Lower lobe of right lung (tissue), 2 donors: ENCODE measurements at places on chromosomes 7 and 10. TPM values are rescaled to one million over a fixed set of nuclear protein-coding genes. Genes with fewer than 3 reads are reported as not detected.

DNA sequence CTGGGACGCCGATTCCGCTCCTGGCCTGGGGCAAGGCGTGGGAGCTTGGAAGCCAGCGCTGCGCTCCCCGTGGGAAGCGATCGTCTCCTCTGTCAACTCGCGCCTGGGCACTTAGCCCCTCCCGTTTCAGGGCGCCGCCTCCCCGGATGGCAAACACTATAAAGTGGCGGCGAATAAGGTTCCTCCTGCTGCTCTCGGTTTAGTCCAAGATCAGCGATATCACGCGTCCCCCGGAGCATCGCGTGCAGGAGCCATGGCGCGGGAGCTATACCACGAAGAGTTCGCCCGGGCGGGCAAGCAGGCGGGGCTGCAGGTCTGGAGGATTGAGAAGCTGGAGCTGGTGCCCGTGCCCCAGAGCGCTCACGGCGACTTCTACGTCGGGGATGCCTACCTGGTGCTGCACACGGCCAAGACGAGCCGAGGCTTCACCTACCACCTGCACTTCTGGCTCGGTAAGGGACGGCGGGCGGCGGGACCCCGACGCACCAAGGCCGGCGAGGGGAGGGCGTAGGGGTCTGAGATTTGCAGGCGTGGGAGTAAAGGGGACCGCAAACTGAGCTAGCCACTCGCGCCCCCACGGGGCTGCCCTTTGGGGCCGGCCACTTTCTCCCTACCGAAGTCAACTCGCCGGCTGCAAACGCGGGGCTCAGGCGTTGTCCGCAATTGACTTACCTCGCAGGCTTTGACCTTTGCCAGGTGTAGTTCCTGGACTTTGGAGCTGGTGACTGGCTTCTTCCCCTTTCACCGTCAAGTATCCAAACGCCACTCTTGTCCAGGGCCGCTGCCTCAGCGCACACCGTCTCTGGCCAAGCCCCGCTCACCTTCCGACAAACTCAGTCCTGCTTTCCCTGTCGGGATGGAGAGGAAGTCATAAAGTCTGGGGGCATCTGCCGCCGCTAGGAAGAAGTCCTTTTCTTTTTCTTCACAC, at the start of gene SCIN:
TSS of gene SCIN (plus strand) at position 187 of the 928 bp plus-strand sequence. CDS start at position 254, 67 bp downstream.
- DNase-seq, result peak; percentile 68
- H3K36me3 ChIP-seq, result no peaks in the 10 kb centered on the region
- H3K27ac ChIP-seq, result peak within 1 kb of the TSS; percentile 66
- H3K4me3 ChIP-seq, result peak within 1 kb of the TSS; percentile 53
- peaks cover 15% of the 10 kb centered on the region for H3K4me1 ChIP-seq
- H3K27me3 ChIP-seq, result peaks cover 26% of the 10 kb centered on the region

- H3K4me1 ChIP-seq, result no peaks in the 10 kb centered on the region
- no peak for DNase-seq
- peaks cover 73% of the 10 kb centered on the region for H3K36me3 ChIP-seq
- no peak overlapping the region for H3K27ac ChIP-seq
- no peaks in the 10 kb centered on the region for H3K27me3 ChIP-seq
Measured at GRCh38 chr7:44400033-44400511, 74.7 kb upstream of the CAMK2B start.

DNA sequence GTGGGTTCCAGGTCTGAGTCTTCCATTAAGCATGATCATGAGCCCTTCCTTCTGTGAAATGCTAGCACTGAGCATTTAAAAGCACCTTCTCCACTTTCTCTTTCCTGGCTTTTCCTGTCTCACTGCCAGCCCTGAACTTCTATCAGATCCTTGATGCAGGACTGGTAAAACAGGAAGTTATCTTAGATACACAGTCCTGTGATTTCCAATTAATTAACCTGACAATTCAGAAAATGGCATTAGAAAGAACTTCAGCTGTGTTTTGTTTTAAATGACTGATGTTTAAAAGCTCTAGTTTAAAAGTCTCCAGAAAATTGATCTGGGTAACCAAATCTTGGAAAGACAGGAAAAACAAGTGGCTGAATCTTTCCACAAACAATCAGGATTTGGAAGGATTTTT, 79.0 kb upstream of the MACROH2A2 start:
- H3K27ac ChIP-seq, result no peak overlapping the region
- H3K4me1 ChIP-seq, result no peaks in the 10 kb centered on the region
- H3K4me3 ChIP-seq, result no peak overlapping the region
- no peak for DNase-seq
- no peaks in the 10 kb centered on the region for H3K36me3 ChIP-seq
- H3K27me3 ChIP-seq, result no peaks in the 10 kb centered on the region

GRCh38 chr7:120864141-120864900, 6.4 kb upstream of the TSPAN12 start:
- H3K36me3 ChIP-seq, result no peaks in the 10 kb centered on the region
- no peaks in the 10 kb centered on the region for H3K4me1 ChIP-seq
- H3K4me3 ChIP-seq, result no peak overlapping the region
- no peak for DNase-seq
- no peaks in the 10 kb centered on the region for H3K27me3 ChIP-seq

The FBXO24 gene
- total RNA-seq, result 0.74 TPM

The ADCY1 gene
- 2.4 TPM for total RNA-seq
